NCI-H510A (cell line): ENCODE measurements at places on chromosomes 12 and 14.

- DNase-seq: no peak
Observed at GRCh38 chr14:79510659-79511058, 700.6 kb downstream of the DIO2 start.

- no peak for DNase-seq
Observed at GRCh38 chr12:68559984-68560850, 50.5 kb upstream of the RAP1B start.

- no peak for DNase-seq
Observed at GRCh38 chr12:50647479-50647878, 116.4 kb upstream of the ATF1 start.

GRCh38 chr12:33180918-33181317, 258.7 kb downstream of the SYT10 start:
- no peak for DNase-seq
